Mesenteric fat pad (tissue), 1 donor: ENCODE measurements at places on chromosomes 11 and 22. TPM values are rescaled to one million over a fixed set of nuclear protein-coding genes. Genes with fewer than 3 reads are reported as not detected.

GRCh38 chr22:17638182-17638431 is 450 bp upstream of the BCL2L13 start:
- DNase-seq: no peak

DNA sequence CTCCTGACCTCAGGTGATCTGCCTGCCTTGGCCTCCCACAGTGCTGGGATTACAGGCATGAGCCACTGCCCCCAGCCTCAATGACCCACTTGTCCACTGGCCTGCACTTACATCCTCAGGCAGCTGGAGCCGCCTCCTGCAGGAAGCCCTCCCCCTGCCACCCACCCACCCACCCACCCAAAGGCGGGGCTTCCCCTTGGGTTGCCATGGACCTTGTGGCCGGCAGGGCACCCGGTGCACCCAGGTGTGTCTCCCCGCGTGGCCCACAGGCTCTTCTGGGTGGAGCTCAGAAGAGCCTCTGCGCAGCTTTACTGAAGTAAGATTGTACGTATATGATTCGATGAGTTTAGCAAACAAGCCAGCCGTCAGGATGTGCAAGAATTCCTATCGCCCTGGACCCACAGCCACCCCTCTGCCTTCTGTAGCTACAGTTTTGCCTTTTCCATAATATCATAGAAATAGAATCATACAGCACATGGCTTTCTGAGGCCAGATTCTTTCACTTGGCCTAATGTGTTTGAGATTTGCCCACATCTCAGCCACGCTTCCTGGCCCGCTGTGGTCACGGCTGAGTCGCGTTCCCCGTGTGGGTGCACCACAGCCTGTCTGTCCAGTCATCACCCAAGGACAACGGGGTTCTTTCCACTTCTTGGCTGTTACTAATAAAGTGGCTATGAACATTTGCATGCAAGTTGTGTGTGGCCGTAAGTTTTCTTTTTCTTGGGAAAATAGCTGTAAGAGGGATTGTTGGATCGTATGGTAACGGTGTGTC is 5.3 kb upstream of the BRSK2 start:
- no peak for DNase-seq

TMPRSS6 gene
- total RNA-seq: not detected

OR5L1 gene
- not detected for total RNA-seq

- no peak for DNase-seq
Observed at GRCh38 chr11:662689-663274, 25.7 kb downstream of the DRD4 start.

GRCh38 chr11:44171518-44171917 is 76.0 kb downstream of the EXT2 start:
- DNase-seq: no peak

GRCh38 chr22:46444390-46444854 is 93.0 kb downstream of the CELSR1 start:
- no peak for DNase-seq

DNA sequence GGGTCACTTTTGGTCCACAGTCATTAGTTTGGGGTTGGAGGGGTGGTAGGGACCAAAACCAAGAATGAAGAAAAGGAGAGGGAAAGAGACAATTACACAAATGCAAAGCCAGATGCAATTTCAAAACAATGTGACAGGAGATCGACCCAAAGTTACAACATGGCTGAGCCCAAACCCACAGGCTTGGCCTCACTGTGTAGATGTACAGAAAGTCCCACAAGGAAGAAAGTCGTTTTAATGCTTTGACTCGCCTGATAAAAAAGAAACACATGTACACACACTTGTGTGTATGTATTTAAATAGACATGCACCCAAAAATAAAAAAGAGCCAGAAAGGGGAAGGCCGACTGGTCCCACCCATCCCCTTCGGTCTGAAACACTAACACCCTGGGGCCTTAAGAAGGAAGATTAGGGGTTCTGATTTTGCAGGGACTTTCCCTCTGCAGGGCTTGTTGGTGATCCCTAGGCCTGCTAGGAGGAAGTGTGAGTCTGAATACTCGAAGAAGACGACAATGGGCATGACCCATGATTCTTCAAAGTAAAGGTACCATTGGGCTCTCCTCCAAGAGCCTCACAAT is 104.1 kb downstream of the ETS1 start:
- DNase-seq: no peak

GRCh38 chr11:76605338-76606074 is 65.0 kb downstream of the LRRC32 start:
- peak; percentile 72 for DNase-seq

GRCh38 chr11:80417681-80418080 is 976.9 kb upstream of the TENM4 start:
- no peak for DNase-seq

DNA sequence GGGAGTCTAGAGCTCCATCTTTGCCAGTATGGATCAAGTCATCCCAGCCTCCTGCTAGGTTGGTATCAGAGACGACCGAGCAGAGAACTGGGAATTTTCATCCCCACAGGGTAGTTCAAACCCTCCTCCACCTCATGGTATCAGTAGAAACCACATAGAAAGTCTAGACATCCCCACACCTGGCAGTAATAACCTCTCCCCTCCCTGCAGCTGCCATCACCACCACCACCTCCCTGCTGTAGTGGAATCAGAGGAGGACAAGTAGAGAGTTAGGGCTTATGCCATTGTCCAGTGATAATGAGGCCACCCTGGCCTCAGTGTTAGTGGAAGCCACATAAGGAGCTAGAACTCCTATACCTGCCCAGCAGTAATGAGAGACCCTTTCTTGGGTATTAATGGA is 34.3 kb downstream of the BTG4 start:
- no peak for DNase-seq

OR5P2 gene
- not detected for total RNA-seq

TRPC6 gene
- total RNA-seq: 2.6 TPM

E2F8 gene
- not detected for total RNA-seq

- no peak for DNase-seq
Observed at GRCh38 chr22:34099278-34099677, 179.0 kb upstream of the LARGE1 start.

GSTT2B gene
- 3.8 TPM for total RNA-seq

DNA sequence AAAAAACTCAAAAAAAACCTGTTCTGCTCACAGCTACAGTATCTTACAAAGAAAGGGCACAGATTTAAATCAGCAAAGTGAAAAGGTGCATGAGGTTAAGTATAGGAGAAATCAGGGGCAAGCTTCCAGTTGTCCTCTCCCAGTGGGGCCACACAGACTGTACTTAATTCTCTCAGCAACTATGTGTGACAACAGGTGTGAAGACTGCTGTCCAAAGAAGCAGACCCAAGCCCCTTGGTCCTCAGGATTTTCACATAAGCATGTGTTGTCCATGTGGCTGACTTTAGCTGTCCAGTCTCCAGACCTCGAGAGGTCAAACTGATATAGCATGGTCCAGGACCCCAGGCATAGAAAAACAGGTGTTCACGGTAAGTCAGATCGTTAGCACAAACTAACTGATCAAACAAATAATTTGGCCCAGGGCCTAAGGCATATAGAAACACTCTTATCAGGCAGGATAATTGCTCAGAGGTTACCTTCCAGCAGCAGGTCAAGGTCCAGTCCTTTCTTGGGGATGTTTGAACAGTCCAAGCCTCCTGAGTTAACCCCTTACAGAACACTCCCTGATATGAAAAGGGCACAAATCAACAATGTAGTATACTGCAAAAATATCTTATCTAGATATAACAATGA is 21.1 kb upstream of the CSTF3 start:
- DNase-seq: no peak

PAX6 gene
- total RNA-seq: 0.32 TPM

BIK gene
- not detected for total RNA-seq

DNA sequence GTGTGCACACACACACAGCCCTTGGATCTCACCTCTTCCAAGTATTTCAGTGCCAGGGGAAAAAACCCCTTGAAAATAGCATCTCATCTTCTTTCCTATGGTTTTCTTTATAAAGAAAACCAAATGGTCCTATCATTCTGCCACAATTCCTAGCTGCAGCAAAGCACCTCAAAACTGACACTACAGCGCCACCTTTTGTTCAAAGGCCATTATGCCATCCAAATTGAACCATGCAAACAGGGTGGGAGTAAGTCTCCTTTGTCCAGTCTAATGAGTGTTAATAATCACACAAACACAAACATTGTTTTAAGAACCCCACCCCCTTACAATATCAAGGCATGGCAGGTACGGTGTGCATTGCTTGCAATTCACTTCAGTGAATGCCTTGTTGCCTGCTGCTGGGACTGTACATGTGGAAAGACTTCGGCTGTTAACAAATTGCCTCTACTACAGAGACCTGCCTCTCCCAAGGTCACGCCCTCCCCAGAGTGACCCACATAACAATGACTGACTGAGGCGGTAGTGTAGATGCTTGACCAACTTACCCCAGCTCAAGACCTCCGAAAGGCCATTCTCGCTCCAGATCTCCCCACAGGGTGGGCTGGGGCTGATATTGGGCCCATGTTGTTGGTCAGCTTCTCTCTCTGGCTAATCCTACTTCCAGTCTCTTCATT is 31.7 kb downstream of the FAM181B start:
- DNase-seq: no peak

DNA sequence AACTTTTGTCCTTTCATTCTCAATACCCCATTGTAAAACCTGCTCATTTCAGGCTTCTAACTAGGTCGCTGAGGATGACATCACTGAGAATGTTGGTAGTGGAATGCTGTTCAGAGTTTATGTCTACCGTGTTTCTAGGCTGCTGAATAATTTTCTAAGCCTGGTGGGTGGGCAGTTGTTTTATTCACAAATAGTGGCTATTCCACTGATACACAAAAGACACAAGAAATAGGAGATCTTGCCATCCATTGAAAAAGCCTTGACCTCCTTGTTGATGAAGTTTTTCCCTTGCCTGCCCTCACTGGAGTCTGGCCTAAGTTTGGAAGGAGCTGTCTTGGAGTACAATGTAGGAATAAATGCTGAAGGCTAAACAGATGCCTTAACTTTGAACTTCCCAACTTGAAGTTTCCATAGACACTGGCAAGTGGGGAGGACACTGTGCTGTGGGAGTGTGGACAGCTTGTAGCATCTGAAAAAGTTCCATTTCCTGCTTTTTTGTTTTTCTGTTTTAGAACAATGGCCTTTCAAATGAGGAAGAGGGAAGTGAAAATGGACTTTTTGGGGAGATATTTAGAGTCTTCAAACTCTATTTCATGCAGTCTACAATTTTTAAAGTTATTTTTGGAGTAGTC is 59.2 kb downstream of the TRIM44 start:
- DNase-seq: no peak

SREBF2 gene
- total RNA-seq: 35.9 TPM

MIF gene
- 319 TPM for total RNA-seq

WT1 gene
- 8.5 TPM for total RNA-seq

DNA sequence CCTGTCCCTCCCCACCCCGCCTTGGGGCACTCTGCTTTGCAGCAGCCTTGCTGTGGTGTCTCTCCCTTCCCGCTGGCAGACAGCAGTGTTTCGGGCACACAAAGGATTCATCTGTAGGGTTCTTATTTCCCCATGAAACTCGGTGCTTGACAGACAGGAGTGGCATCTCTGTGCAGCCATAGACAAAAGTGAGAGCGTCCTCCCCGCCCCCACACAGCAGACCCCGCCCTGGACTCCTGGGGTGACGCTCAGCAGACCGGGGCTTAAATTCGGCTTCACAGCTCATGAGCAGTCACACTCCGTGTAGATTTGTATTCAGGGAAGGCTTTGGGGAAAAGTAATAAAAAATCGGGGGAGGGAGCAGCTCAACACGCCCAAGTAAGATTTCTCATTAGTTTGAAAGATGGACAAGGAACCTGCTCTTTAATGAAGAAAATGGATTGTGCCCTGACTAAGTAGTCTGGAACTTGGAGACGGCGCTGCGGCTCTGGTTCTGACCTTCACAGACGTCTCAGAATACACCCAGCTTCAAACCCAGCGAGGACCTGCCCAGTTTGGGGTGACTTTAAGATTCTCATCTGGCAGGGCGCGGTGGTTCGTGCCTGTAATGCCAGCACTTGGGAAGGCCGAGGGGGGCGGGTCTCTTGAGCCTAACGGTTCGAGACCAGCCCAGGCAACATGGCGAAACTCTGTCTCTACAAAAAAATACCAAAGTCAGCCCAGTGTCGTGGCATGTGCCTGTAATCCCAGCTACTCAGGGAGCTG is 136.0 kb downstream of the CACNA1I start:
- DNase-seq: no peak

TBX10 gene
- not detected for total RNA-seq

DNA sequence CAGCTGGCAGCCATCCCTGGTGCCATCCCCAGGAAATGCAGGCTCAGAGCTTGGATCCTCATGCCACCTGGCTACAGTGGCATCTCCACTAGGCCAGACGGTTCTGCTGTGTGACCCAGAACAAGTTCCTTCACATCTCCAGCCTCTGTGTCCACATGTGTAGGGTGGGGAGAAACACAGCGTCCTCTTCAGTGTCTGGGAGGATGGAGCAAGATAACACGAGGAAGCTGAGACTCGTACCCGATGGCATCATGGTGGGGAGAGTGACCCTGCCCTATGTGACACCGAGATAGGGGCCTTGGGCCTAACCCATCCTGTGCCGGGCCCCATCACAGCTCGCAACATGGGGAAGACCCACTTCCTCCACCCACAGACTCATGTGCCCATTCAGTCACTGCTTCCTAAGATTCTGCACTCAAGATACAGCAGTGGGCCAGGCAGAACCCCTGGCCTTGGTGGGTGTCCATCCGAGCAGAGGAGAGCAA is 78.5 kb downstream of the MORC2 start:
- DNase-seq: peak; percentile 62

- DNase-seq: no peak
Observed at GRCh38 chr11:67248653-67249052, 17.6 kb upstream of the GRK2 start.

OR52I2 gene
- not detected for total RNA-seq

GRCh38 chr11:96127596-96127959 is 203.7 kb upstream of the MTMR2 start:
- DNase-seq: no peak

- DNase-seq: no peak
Observed at GRCh38 chr11:134236834-134237556, 12.5 kb downstream of the VPS26B start.

GRCh38 chr22:35451592-35451991 is 51.7 kb downstream of the MCM5 start:
- no peak for DNase-seq

DNA sequence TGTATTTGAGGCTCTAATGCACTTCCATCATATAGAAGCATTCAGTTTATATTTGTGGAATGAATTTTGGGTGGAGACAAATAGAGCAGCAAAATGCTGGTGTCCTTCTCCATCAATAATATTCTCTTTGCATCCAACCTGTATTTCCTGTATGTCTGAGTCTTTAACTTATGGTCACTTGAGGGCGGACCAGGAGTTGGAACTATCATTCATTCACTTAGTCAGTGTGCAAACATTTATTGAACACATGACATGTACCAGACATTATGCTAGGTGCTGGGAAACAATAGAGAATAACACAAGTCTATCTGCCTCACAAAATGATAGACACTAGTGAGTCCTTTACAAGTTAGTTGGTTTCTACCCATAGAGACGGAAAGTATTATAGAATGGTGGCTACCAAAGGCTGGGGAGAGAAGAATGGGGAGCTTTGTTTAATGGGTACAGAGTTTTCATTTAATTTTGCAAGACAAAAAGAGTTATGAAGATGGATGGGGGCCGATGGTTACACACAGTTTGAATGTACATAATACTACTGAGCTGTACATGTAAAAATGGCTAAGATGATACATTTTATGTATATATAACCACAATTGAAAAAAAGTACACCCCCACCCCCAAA is 4.6 kb upstream of the TMEM123 start:
- DNase-seq: no peak
